ENCODE measurements at places on chromosomes 6 and 20.

- no peak for DNase-seq
These were observed 97.3 kb downstream of the ANKRD60 start for GRCh38 chr20:58131151-58131550.

GRCh38 chr6:139370283-139370998 is 4.0 kb downstream of the CITED2 start:
- DNase-seq: no peak

GRCh38 chr20:17036541-17036940 is 190.3 kb upstream of the PCSK2 start:
- DNase-seq: no peak

DNA sequence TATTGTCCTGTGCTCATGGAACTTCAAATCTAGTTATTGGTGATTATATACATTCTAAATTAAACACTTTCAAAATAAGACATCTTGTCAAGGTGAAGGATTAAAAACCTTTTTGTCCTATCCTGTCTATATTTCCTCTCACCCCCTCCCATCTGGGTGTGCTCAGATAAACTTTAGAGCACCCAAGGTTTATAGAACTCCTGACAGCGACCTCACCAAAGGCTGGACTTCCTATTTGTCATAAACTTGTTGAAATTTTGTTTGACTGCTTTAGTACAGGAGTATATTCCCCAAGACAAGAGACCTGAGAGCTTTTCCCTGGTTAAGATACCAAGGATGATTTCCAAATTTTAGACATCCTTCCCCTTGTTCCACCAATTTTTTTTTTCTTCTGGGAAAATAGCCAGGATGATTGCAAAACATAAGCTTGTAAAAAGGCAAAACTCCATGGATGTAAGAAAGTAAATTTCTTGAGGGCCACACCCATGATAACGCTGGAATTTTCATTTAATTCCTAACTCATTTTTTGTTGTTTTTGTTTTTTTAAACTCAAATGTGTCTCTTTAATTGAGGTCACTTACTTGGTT is 33.0 kb downstream of the CARMIL1 start:
- DNase-seq: no peak

DNA sequence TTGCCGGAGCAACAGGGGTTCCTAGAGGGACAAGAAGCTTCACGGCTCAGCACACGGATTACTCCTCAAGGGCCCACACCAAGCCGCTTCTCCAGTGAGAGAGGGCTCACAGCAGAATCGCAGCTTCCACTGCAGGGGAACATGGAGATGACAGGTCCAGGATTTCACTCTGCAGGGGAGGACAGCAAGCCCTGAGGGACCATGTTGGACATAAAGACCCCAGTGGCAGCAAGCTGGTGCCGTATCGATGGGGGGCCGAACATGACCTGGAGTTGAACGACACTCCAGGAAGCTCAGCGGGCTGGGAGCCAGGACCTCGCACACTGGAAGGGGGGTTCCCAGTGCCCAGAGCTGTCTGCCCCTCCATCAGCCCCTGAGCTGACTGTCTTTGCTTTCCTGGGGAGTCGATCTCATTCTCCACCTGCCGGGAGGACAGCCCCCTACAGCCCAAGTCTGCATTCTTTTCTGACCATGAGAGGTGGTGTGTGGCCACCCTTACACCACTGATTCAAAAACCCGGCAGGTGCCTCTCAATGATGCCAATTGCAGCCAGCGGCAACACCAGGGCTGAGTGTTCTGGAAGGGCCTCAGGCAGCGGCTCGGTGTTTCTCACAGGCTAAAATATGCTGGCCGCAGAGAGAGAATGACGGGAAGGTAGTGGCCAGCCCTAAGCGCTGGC is 194.5 kb upstream of the CDH4 start:
- DNase-seq: no peak

GRCh38 chr6:122423734-122424133 is 24.3 kb downstream of the HSF2 start:
- DNase-seq: no peak

- DNase-seq: no peak
These were observed 107.2 kb downstream of the ASXL1 start for GRCh38 chr20:32465092-32465900.

GRCh38 chr6:5846889-5847288 is 159.8 kb downstream of the NRN1 start:
- DNase-seq: no peak

- DNase-seq: no peak
These were observed 20.6 kb downstream of the MANBAL start for GRCh38 chr20:37309936-37310590.

DNA sequence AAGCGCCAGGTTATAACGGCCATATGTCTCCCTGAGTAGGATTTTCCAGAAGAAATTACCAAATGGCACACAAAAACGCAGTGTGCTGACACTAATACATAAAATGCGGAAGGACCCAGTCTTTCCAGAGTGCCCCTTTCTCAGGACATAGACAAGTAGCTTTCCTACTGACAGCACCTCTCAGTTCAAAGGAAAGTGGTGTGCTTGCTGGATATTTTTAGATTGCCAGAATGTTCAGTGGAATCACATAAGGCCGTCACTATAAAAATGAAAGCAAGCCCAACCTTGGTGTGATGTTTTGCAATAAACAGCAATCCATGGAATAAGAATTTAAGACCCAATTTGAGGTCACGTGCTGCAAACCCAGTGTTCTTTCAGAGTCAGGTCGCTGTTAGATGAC is 135.5 kb upstream of the AGPAT4 start:
- DNase-seq: no peak

GRCh38 chr20:63656451-63656850 is 1.7 kb upstream of the RTEL1 start:
- DNase-seq: no peak

- DNase-seq: peak; percentile 59
These were observed 1.3 kb downstream of the CD24 start for GRCh38 chr6:106973018-106973835.

GRCh38 chr6:158026054-158026900 is 44.6 kb downstream of the SYNJ2 start:
- peak; percentile 84 for DNase-seq

GRCh38 chr6:35299674-35300073 is 2.1 kb downstream of the DEF6 start:
- peak; percentile 37 for DNase-seq

DNA sequence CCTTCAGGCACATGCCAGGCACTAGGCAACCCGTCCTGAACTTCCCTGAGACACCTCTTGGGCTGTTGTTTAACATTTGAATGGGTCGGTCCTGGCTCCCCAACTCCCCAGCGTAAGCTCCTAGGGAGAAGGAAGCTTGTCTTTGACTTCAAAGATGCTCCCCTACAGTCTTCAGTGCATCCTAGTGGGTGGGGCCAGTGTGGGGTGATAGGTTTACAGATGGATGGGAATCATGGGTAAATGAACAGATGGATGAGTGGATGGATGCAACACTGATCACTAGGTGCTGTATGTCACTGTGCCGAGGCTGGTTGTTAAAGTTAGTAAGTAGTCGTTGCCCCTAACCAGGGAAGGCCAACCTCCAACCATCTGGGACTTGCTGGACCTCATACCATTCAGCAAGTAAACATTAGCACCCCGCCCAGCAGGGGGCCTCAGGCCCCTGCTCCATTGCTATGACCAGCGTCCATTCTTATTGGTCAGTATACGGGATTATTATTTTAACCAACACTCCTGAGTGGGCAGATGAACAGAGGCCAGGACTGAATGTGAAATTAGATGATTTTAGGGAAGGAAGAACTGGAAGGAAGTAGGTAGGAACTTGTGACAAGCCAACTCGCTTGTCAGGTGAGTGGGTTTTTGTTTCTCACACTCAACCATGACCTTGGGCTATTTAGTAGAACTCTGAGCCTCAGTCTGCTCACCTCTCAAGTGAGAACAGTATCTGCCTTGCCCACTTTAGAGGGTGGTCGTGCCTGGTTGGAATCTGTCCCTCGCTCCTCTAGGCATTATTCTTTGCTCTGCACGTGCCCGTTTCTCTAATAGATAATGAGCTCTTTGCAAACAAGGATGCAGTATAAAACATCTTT is 82.9 kb upstream of the FOXP4 start:
- peak; percentile 81 for DNase-seq

GRCh38 chr6:17966451-17966850 is 21.0 kb downstream of the KIF13A start:
- DNase-seq: no peak

- DNase-seq: no peak
These were observed 32.4 kb downstream of the RNF217 start for GRCh38 chr6:124994648-124995047.

DNA sequence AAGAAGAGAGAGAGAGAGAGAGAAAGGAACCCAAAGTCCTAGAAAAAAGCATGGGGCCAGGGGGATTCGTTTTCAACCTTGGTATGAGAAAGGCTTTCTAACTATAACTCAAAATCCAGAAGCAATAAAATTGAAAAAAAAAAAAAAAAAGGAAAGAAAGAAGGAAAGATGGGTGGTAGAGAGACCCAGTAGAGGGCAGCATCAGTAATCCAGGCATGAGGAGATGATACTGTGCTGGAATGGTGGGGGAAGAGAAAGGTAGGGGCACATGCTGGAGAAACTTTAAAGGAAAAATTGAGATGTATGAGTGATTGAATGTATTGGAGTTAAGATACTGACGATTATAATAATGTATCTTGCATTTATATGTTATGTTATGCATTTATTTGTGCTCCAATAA is 1040.7 kb upstream of the FLRT3 start:
- DNase-seq: no peak

DNA sequence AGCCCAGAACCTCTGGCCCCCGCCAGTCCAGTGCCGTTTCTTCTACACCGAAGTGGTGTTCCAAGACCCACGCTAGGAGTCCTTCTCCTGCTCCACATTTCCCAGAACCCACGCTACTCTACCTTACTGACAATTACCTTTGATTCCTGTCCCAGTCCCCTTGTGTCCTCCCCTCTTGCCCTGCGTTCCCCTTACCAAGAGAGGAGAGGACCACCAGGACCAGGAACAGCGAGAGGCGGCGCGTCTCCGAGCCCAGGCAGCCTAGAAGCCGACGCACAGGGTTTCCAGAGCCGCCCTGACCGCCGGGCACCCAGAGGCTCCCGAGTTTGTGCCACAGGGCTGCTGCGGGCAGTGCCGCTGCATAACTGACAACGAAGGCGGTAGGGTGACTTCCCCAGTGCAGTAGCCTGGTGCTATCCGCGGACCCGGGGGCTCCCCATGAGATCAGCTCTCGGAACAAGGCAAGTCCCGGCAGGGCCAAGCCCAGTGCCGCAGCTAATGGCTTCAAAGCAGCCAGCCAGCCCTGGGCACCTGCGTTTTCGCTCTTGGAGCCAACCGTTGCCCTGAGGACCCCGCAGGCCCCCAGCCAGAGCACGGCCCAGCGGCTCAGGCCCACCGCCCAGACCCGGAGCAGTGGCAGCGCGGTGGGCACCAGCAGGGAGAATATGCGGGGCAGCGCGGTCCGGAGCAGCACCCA is 512 bp downstream of the TAP1 start:
- DNase-seq: peak; percentile 70

DNA sequence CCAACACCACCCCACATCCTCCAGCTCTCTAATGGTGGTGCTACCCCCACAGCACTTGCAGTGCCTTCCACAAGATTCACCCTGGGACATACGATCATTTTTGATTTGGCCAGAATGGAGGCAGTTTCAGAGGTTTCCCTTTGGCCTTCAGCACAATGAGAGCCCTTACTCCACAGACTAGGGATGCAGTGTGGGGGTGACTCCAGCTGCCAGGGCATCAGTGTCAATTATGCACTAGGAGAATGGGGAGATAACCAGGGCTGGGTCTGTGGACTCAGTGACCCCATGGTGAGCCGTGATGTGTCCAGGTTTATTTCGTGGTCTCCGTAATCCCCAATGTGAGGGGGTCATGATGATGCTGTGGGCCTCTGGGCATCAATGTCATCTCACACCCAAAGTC is 31.5 kb upstream of the MICB start:
- peak; percentile 3 for DNase-seq

GRCh38 chr6:28772480-28773381 is 151.1 kb downstream of the TRIM27 start:
- DNase-seq: no peak

DNA sequence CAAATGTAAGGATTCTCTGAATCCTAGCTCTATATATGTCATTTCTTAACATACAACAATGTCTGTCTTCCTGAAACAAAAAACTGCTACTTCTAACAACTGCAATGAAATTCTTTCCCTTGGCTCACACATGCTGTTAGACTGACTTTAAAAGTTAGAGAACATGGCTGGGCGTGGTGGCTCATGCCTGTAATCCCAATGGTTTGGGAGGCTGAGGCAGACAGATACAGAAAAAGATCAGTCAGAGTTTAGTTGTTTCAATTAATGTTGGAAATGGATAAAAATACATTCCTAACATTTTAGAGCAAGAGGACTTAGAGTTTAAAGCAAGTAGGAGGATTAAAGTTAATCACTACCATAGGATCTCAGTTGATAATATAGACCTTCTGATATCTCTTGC is 28.7 kb upstream of the KIAA1586 start:
- no peak for DNase-seq
